Fibroblast of skin of left biceps (primary cell): ENCODE measurements at places on chromosomes 3 and 15.

DNA sequence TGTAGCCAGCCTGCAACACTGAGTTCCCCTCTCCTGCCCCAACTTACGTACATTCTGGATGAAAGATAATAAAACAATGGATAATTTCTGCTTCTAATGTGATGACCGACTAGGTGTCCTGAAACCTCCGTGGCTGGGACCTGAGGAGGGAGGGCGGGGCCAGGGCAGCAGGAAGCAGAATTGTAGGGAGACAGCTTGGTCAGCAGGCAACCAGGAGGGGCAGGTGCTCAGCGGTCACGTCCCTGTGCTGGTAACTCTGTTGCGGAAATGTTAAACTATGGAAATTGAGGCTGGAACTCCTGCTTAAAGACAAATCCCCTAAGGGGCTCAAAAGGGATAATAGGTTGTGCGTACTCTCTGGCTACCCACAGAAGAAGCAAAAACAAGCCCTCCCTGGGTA lies 30.4 kb downstream of the SLC6A20 start:
- DNase-seq = no peak

DNA sequence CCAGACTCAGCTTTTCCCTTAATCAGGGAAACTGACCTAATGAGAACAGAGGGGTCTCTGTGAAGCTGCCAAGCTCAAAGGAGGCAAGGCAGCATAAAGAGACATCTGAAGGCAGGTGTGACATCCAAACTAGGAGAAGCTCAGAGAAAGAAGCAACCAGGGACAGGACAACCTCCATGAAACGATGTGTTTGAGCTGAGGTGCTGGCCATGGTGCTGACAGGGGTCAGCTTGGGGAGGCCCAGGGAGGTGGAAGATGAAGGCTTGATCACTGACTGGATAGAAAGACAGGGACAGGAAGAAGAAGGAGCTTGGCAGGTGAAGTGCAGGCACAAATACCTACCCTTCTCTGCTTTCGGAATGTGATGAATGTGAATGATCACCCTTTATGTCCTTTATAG lies 179.5 kb upstream of the NSMCE3 start:
- no peak for DNase-seq

DNA sequence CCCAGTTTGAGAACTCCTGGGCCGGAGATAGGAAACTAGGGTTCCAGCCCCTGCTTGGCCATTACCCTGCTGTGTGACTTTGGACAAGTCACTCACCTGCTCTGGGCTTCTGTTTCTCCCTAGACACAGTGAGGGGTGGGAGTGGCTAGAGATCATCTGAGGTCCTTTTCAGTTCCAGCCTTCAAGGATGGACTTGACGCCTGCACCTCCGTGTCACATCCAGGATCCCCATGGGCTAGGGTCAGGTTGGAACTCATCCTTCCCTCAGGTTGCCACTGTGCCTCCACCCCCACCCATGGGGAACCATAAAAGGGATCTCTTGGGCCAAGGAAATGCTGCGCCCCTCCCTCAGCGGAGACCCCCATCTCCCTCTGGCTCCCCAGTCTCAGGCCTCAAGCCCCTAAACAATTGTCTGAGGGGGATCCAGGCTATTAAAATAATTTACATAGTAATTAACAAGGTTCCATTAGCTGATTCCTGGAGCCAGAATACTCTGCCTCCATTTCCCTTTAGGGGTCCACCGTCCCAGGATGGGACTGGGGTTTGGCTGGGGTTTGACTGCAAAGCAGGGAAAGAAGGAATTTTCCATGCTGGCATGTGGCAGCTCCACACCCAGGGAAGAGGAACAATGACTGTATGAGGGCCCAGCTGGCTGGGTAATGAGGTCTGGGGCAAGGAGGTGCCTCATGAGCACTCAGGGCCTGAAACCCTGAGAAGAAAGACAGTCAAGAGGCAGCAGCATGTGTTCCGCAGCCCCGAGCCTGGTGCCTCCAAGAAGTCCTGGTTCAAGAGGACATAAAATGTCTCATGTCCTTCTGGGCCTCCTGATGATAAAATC lies 177.7 kb downstream of the SMAD6 start:
- no peak for DNase-seq

DNA sequence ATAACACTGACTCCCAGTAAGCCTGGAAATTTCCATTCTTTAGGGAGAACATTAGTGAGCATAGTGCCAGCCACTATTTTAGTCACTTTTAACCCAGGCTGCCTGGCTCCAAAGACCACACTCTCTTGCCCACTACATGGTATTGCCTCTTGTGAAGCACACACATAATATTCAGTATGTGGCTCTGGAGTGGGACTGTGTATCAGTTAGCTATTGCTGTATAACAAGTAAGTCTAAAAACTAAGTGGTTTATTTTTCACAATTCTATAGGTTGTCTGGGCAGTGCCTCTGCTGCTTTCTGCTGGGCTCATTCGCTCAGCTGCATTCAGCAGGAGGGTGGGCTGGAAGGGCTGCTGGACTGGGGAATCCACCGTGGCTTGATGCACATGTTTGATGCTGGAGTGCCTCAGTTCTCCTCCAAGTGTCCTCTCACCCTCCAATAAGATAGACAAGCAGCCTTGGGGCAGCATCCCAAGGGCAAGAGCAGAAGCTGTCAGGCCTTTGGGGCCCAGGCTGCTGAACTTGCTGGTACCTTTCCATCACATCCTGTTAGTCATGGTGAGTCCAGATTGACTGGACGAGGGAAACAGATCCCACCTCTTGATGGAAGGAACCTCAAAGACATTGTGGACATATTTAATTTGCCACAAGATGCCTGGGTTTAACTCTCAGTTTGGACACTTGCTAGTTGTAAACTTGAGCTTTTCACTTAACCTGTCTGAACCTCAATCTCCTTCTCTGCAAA lies 66.6 kb upstream of the TLE3 start:
- DNase-seq = no peak

DNA sequence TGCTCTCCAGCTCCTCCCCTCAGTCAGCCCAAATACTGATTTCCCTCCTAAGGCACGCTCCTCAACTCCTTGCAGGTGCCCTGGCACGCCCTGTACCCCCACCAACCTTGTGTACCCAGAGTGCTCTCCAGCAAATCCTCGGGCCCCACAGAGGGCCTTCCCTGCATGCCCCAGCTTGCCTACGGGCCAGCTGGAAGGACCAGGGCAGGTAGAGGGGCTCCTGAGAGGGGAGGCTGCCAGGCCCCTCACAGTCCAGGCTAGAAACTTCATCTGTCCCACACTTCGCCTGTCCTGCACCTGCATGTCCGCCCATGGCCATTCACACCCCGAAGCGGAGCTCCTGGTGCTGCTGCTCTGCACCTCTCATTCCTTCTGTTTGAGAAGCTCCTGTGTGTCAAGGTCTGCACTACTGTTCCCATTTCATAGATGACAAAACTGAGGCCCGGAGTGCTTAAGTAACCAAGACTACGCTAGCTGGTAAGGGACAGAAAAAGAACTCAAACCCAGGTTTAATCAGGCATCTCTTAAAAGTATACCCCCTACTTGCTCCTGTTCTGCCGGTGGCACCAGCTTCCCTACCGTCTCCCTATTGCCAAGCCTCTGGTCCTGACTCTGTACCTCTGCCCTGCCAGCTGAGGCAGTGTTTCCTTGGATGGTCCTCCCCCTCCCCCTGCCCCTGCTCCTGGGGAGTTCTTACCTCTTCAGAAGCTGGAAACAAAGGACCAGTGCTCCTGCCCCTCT lies 35.6 kb downstream of the ZXDC start:
- DNase-seq = no peak

DNA sequence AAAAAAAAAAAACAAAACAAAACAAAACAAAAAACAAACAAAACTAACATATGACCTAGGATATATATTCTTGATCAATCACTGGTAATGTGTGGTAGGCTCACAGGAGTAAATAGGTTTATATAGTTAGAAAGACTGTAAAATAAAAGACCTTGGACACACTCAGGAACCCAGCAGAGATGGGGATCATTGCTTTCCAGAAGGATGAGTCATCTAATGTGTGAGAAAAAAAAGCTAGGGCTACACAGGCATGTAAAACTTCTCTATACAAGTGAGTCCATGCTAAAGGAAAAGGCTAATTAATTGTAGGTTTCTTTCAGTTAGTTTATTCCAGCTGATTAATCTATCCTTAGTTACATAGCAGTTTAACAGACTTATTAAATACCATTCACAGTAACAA lies 710.3 kb upstream of the ARPP21 start:
- DNase-seq = no peak

DNA sequence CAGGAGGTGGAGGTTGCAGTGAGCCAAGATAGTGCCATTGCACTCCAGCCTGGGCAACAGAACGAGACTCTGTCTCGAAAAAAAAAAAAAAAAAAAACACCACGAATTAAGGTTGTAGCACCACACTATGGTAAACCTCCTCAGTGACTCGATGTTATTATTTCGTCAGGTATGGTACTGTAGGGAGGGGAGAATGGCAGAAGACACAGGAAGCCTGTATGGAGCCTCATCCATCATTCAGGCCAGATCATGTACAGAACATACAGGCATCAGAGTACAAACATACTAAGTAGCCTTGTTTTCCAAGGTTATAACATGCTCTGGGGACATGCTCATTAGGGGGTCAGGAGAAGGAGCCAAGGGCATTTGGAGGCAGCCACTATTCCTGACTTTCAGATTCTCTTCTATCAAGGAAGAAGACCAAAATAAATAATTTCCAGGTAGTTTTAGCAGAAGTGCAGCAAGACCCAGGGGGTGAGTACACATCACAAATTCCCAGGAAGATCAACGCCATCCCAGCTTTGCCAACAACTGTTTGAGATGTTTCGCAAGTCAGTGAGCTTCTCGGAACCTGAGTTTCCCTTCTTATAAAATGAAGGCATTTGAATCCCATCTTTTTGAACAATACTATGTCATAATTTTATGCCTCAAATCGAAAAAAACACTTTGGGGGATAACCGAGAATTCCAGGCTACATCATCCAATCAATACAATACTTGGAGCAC lies 79.8 kb downstream of the FOXP1 start:
- no peak for DNase-seq

GRCh38 chr3:124942613-124943012 lies 8.1 kb upstream of the MUC13 start:
- DNase-seq = no peak

DNA sequence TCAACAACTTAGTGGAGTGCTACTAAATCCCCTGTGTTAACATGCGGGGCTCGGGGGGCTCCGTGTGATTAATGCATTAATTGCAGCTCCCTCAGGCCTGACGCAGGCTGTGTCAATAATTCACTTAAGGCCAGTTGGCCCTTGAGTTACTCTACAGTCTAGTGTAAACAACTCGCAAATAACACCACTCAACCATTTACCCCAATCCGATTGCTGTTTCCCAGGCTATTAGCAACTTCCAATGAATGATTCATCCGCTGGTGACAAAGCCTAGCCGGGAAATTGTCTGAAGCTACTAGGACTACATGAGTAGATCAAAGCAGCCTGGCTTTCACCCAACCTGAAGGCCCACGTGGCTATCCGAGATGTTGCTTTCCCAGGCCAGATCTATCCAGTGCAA lies 121.3 kb upstream of the SOX14 start:
- DNase-seq = no peak

DNA sequence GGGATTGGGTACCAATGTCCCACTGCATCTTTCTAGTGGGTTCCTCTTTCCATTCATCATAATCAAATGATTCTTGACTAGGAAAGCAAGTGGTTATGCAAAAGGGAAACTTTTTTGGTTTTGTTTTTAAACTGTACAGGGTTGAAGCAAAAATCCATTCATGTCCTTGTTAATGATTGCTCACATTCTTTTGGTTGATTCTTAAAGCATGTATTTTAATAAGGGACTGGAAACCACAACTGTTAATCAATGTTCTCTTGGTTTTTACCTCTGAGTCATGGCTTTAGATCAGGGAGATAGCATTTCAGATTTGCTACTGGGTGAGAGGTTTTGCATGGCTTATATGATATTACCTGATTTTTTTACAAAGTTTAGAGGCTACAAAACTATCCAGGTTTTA lies 371.7 kb upstream of the RGMA start:
- no peak for DNase-seq

DNA sequence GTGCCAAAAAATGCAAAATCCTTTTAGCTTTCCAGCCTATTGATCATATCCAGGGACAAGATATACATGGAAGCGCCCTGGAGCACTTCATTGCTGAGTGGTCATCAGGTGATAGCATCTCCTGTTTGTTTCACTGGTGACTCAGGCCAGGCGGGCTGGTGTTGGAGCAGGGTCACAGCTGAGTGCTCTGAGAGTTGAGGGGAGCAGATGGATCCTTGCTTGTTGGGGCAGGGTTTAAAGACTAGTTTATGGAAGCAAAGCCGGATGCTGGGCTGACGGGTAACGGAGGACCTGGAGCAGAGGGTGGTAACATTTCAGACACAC lies 405.0 kb upstream of the TPM1 start:
- no peak for DNase-seq

DNA sequence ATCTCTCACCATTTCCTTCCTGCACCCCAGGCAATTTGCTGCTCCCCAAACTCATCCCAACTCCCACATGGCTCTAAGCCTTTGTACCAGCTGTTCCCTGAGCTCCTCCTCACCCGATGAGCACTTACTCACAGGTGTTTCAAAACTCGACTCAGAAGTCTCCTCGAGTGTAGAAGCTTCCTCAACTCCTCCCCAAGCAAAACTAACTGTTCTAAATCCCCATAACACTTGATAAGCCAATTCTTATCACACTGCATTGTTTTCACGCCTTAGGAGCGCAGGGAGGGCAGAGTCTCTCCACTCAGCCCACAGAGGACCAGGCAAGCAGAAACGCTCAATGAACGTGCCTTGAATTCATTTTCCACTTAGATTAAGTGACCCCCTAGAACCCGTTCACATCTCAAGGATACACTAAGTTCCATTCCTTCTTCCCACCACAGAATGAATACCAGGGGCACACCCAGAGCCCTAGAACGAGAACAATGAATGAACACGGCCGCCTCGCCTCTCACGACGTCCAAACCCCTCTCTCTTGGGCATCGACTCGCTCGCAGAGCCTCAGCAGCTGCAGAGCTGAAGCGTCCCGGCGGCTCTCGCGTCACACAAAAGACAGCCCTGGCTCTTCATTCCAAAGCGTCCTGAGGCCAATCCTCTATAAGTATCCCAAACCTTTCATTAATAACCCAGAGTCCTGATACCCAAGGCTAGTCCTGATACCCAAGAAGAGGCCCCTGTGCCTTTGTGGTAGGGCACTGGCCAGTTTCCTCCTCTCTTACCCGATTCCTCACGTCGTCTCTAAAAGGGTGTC lies 1.1 kb downstream of the RAF1 start:
- DNase-seq = no peak

GRCh38 chr3:192408647-192409200 lies 318.6 kb downstream of the FGF12 start:
- DNase-seq = no peak
